ENCODE measurements at places on chromosomes 13 and 19. TPM values are rescaled to one million over a fixed set of nuclear protein-coding genes. Genes with fewer than 3 reads are reported as not detected.

DNA sequence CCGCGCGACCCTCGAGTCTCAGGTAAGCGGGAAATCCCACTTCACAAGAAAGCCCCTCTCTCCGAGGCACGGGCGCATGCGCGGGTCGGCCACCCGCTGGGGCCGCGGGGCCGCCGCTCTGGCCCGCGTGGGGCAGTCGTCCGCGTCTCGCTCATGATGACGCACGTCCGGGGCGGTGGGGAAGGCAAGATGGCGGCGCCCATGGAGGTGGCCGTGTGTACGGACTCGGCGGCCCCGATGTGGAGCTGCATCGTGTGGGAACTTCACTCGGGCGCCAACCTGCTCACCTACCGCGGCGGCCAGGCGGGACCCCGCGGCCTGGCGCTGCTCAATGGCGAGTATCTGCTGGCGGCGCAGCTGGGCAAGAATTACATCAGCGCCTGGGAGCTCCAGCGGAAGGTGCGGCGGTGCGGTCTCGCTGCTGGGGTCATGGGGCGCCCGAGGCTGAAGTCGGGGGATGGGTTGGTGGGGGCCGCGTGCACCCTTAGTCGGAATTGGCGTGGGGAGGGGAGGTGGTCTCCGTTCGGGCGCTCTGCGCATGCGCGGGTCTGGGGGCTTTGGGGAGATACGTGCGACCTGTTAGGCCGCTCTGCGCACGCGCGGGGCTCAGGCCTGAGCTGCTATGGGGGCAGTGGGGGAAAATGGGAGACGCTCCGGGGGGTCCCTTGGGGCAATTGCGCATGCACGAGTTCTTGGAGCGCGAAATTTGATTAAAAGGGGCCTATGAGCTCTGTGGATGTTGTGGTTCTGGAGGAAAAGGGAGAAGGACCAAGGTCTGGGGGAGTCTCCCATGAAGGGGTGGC lies at the start of gene WDR18:
Gene WDR18 (plus strand): TSS at position 181 of the 803 bp plus-strand sequence. CDS start 9 bp downstream, at position 190.
- DNase-seq: peak; percentile 76

- peak; percentile 96 for DNase-seq
Measured at GRCh38 chr19:52946322-52947310, 16.1 kb downstream of the ZNF816 start.

GRCh38 chr19:49710372-49710951 lies 19.5 kb downstream of the CPT1C start:
- no peak for DNase-seq

DNA sequence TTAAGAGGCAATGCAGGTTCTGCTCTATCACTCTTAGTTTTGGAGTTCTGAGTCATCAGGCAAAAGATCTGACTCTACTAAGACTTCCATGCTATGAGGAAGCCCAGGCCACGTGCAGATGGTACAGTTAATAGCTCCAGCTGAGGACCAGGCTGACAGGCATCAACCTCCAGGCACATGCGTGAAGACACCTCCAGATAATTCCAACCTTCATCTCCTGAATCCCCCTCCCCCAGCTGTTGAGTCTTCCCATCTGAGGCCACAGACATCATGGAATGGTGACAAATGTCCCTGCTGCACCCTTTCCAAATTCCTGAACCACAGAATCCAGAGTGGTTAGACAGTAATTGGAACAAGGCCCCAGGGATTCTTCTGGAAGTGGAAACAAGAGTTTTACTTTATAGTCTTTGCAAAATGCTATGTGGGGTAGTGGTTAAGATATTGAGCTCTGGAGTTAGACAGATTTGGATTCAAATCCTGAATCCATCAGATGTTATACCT lies 183.8 kb downstream of the KLF5 start:
- no peak for DNase-seq

GRCh38 chr13:44347301-44347700 lies 26.3 kb upstream of the SERP2 start:
- DNase-seq: no peak

- no peak for DNase-seq
Measured at GRCh38 chr19:29413435-29413834, 112.4 kb upstream of the VSTM2B start.

GRCh38 chr19:49939721-49940481 lies 10.6 kb upstream of the NUP62 start:
- DNase-seq: no peak

ADPRHL1 gene
- 1.7 TPM for total RNA-seq

MBD3L3 gene
- total RNA-seq: not detected

ZNF100 gene
- 34.5 TPM for total RNA-seq
